ENCODE measurements at places on chromosomes 7 and 10.

DNA sequence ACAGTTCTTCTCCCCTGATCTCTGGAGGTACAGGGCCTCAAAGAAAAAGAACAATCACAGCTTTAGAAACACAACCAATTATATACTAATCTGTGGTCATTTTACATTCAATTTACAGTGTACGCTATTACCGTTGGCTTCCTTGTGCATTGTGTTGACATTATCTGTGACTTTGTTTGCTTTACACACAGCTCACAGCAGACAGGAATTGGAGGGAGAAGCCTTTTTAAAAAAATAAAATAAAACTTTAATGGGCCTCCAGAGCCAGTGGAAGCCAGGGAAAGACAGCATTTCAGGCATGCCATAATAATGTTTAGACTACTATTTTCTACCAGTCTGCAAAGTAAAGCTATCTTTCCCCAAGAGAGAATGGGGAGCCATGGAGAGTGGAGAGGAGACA, 179.0 kb upstream of the ADO start:
- no peak for DNase-seq

DNA sequence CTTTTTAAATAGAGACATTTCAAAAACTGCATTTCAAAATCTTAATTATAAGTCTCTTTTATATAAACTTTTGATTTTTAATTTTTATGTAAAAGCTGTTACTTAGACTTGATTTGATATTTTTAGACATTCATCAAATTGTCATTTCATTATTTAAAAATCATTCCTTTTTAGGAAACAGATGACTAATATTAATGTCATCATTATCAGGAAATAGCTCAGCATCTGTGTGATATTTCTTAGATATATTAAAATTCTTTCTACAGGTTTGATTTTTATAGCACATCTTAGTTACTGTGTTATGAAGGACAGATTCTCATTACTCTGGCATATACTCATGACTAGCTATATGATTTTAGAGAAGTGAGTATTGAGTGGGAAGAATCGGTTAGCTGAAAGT, 17.2 kb downstream of the RUNDC3B start:
- no peak for DNase-seq

- no peak for DNase-seq
Measured at GRCh38 chr10:470339-471003, 219.0 kb downstream of the DIP2C start.

GRCh38 chr7:159091041-159091440, 53.6 kb downstream of the VIPR2 start:
- DNase-seq = no peak

DNA sequence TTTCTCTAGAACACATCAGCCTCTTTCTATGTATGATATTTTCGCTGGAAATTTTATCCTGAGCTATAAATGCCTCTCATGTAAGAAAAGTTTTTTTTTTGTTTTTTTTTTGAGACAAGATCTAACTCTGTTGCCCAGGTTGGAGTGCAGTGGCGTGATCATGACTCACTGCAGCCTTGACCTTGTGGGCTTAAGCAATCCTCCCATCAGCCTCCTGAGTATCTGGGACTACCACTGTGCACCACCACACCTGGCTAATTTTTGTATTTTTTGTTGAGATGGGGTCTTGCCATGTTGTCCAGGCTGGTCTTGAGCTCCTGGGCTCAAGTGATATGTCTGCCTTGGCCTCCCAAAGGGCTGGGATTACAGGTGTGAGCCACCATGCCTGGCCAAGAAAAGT, 80.4 kb downstream of the ADK start:
- no peak for DNase-seq

DNA sequence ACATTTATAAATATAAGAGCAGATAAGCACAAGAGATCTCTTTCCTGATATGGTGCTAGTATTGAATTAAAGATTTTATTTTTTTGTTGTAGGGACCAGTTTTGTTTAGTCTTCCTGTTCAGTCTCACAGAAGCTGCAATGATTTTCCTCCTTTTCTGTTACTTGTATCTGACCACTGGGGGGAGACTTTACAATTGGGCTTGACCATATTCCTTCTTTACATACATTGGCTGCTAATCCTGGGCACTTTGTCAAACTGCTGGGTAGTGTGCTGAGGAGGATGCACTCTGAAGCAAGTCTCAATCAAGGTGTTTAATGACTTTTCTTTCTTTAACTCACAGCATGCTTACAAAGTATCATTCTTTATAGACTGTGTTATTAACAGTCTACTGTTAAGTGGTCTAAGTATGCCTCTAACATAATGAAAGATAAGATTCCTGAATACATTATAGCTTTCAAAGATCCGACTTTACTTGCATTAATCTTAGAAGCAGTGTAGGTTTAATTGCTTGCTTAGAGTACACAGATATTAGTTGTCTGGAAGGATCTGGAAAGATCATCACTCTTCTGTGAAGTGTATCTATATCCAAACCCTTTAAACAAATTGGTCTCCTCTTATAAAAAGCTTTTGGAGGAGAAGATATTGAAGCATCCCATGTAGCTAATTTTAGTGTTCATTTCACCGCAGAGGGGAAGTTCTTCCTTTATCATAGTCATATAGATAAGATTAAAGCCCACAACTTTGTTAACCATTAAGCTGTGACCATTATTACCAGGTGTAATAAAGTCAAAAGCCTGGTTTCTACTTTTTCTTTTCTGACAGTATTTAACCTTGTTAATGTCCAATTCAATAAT, 3.1 kb downstream of the PALS2 start:
- DNase-seq = no peak

- no peak for DNase-seq
Measured at GRCh38 chr10:123417414-123417813, 248.7 kb upstream of the GPR26 start.

- no peak for DNase-seq
Measured at GRCh38 chr10:19979628-19980027, 163.4 kb downstream of the PLXDC2 start.

DNA sequence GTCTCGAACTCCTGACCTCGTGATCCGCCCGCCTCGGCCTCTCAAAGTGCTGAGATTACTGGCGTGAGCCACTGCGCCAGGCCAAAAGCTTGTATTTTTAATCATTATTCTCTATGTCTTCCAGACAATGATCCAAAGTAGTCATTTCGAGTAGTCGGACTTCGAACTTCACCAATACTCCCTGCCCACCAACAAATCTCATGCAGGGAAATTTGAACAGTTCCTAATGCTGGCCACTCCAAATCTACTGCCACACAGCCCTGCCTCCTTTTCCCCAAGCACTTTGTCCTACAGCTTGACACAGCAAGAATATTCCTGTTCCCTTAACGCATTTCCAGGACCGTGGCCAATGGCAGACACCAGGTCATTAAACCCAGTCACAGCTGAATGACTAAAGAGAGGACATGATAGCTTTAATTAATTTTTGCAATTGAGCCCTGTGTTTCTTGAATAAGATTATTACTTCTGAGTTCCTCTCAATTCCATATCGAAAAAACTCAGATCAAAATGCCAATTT, 142.3 kb upstream of the NRP1 start:
- no peak for DNase-seq

DNA sequence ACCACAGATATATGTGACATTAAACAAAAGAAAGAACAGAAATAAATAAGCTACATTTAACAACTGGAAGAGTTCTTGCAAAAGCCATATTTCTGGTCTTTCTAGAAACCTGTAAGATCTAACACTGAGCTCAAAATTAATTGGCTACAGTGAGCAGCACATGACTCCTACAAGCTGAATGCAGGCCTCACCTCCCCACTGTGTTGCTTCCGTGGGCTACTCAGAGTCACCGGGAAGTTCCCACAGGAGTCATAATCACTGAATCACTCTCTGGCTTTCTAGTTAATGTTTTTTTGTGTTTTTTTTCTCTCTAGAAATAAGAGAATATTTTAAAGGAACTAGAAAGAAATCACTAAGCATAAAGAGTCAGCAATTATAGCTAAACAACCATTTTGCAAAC, 10.2 kb upstream of the MRPS24 start:
- no peak for DNase-seq

DNA sequence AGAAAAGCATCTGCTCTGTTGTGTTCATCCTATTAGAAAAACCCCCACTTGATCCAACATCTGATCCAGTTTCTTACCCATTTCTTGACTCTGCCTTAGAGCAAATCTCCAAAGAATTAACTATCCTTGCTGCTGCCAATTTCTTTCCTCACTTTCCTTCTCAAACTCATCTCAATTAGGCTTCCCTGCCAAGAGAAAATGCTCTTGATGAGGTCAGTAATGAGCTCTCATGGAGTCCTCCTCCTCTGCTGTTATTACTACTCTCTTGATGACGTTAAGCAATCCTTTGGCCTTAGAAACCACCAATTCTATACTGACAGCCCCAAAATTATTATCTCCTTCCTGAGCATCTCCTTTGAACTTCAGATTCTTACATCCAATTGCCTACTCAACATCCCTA, 162.0 kb upstream of the FAM13C start:
- DNase-seq = no peak

- DNase-seq = no peak
Measured at GRCh38 chr10:96244354-96244753, 27.0 kb downstream of the BLNK start.

GRCh38 chr10:23479798-23480473, 41.1 kb downstream of the OTUD1 start:
- DNase-seq = no peak

- no peak for DNase-seq
Measured at GRCh38 chr7:139203992-139204391, 27.0 kb upstream of the UBN2 start.

- no peak for DNase-seq
Measured at GRCh38 chr7:12017046-12017445, 185.0 kb upstream of the THSD7A start.

DNA sequence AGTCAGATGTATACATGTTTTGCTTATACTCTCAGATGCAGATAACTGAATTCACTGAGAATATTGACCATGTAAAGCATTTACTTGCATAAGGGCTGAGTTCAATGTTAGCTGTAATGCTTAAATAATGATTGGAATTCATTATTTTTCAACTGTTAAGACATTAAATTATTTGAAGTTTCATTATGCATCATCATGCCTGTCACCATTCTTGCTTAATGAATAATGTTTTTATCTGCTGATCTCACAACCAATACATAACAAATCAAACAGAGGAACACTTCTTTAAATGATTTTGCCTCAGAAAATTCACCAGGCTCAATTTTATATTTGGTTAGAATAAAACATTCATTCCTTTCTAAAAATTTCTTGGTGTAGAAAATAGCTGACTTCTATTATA, 233.4 kb downstream of the GPR37 start:
- DNase-seq = no peak

DNA sequence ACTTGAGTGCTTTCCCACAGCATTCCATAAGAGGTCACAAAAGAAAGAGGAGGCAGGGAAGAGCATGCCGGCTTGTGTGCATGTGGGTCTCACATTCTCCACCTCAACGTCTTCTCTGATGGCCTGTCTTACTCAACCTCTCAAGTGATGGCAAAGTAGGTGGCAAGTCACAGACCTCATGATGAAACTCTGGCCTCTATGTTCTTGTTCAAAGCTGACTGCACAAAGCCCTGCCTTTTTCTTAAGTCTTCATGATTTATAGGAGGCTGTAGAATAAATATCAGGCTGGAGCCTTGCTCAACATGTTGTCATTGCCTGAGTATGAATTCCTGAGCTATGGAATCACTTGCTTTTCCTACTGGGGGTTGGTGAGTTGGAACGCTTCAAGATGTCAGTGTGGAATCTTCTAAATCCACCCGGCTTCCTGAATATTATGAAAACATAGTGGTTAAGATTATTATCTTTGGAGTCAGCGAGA, 213.6 kb upstream of the INHBA start:
- DNase-seq = no peak

All from stimulated activated CD8-positive, alpha-beta memory T cell treated with anti-CD3 and anti-CD28 coated beads, Interleukin-7, amount 100 ng/mL, for 24 hours (primary cell).